ENCODE measurements at places on chromosomes 7 and 10. TPM values are rescaled to one million over a fixed set of nuclear protein-coding genes. Genes with fewer than 3 reads are reported as not detected.

- H3K4me1 ChIP-seq, result peaks cover 10% of the 10 kb centered on the region
- no peak overlapping the region for H3K27ac ChIP-seq
- no peak for DNase-seq
- no peaks in the 10 kb centered on the region for H3K27me3 ChIP-seq
- peaks cover 44% of the 10 kb centered on the region for H3K36me3 ChIP-seq
- no peak overlapping the region for H3K4me3 ChIP-seq
Observed at GRCh38 chr10:11232222-11232961, 214.7 kb downstream of the CELF2 start.

DNA sequence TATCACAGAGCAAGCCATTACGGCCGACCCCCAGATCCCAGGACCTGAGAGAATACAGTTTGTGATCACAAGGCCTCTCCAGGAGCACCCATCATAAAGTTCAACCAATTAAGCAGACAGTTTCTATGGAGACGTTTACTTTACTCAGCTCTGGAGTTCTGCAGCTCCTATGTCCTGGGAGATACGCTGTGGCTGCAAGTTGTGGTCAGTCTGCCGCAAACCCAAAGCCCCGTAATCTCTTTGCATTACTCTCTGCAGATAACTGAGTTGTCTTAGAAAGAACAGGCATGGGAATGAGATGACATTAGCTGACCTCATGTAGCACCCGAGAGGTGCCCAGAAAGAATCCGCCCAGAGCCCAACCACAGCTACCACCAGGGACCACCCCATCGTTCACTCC, 305.1 kb downstream of the FGFR2 start:
- no peak for DNase-seq
- H3K27ac ChIP-seq, result no peak overlapping the region
- no peaks in the 10 kb centered on the region for H3K4me1 ChIP-seq
- no peaks in the 10 kb centered on the region for H3K36me3 ChIP-seq

- H3K27me3 ChIP-seq, result no peaks in the 10 kb centered on the region
- peaks cover under 1% of the 10 kb centered on the region for H3K4me1 ChIP-seq
- DNase-seq, result no peak
- no peak overlapping the region for H3K4me3 ChIP-seq
- no peak overlapping the region for H3K27ac ChIP-seq
Observed at GRCh38 chr7:39757604-39758003, 134.2 kb downstream of the RALA start.

- peaks cover 23% of the 10 kb centered on the region for H3K36me3 ChIP-seq
- no peak overlapping the region for H3K4me3 ChIP-seq
- DNase-seq, result no peak
- no peak overlapping the region for H3K27ac ChIP-seq
Observed at GRCh38 chr7:128076796-128077271, 45.6 kb upstream of the LRRC4 start.

DNA sequence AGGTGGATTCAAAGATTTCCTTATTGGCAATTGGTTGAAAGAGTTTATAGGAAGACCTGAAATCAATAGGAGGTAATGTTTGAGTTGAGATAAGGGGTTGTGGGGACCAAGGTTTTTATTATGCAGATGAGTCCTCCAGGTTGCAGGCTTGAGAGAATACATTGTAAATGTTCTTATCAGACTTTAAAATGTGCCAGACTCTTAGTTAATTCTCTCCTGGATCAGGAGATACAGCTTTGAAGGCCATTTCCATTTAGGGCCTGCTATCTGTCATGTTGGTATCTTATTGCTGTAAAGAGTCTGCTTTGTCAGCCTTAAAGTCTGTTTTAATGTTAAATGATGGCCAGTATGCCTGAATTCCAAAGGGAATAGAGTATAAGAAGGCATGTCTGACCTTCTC, 61.8 kb upstream of the CALCR start:
- no peaks in the 10 kb centered on the region for H3K36me3 ChIP-seq
- H3K27me3 ChIP-seq, result no peaks in the 10 kb centered on the region
- H3K27ac ChIP-seq, result no peak overlapping the region
- H3K4me1 ChIP-seq, result no peaks in the 10 kb centered on the region
- H3K4me3 ChIP-seq, result no peak overlapping the region

- no peak overlapping the region for H3K27ac ChIP-seq
- no peaks in the 10 kb centered on the region for H3K36me3 ChIP-seq
- no peaks in the 10 kb centered on the region for H3K27me3 ChIP-seq
- H3K4me3 ChIP-seq, result no peak overlapping the region
- no peak for DNase-seq
Observed at GRCh38 chr10:47438857-47439474, 44.9 kb downstream of the ANXA8 start.

DNA sequence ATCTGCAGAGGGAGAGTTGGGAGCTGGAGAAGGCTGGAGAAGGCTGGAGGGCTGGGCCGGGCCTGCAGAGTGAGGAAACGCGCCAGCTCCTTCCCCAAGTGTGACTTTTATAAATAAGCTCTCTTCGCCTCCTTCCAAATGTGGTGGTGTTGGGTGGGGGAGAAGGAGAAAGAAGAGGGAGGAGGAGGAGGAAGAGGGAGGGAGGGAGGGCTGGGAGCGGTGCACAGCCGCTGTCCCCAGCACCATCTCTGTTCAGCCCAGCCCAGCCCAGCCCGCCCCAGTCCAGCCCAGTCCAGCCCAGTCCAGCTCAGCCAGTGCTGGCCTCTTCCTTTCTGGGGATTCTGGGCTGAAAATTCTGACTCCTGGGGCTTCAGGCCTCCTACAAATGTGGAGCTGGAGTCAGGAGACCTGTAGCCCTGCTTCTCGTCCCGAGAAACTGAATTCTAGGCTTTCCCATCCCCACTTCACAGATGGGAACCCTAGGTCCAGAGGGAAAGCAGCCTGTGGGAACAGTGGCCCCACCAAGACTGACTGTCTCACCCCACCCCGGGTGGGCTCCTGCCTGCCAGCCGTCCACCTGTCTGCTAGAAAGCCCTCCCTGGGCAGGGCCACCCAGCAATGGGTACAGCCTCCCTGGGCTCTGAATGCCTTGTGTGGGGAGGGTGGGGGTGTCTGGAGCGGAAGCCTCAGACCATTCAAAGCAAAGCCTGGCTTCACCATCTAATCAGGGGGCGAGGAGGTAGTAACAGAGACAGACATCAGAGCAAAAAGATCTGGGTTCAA, 2.3 kb downstream of the STX1A start:
- no peaks in the 10 kb centered on the region for H3K36me3 ChIP-seq
- no peak overlapping the region for H3K4me3 ChIP-seq
- no peak overlapping the region for H3K27ac ChIP-seq
- peaks cover 43% of the 10 kb centered on the region for H3K4me1 ChIP-seq
- peaks cover 44% of the 10 kb centered on the region for H3K27me3 ChIP-seq
- DNase-seq, result no peak

The ANKRD16 gene
- 6.1 TPM for total RNA-seq

The GRM3 gene
- 0.05 TPM for total RNA-seq

The HEPACAM2 gene
- 0.24 TPM for total RNA-seq

The MUC3A gene
- total RNA-seq, result 1.4 TPM

The FFAR4 gene
- 0.14 TPM for total RNA-seq

The TMEM196 gene
- total RNA-seq, result 0.05 TPM

The PRSS37 gene
- 0.47 TPM for total RNA-seq
